T-helper 22 cell (primary cell): ENCODE measurements at places on chromosomes 5 and 9.

- no peak for DNase-seq
These were observed 1252.5 kb downstream of the EFNA5 start for GRCh38 chr5:106418196-106418595.

GRCh38 chr9:31799953-31800609 is 584.4 kb upstream of the ACO1 start:
- no peak for DNase-seq

DNA sequence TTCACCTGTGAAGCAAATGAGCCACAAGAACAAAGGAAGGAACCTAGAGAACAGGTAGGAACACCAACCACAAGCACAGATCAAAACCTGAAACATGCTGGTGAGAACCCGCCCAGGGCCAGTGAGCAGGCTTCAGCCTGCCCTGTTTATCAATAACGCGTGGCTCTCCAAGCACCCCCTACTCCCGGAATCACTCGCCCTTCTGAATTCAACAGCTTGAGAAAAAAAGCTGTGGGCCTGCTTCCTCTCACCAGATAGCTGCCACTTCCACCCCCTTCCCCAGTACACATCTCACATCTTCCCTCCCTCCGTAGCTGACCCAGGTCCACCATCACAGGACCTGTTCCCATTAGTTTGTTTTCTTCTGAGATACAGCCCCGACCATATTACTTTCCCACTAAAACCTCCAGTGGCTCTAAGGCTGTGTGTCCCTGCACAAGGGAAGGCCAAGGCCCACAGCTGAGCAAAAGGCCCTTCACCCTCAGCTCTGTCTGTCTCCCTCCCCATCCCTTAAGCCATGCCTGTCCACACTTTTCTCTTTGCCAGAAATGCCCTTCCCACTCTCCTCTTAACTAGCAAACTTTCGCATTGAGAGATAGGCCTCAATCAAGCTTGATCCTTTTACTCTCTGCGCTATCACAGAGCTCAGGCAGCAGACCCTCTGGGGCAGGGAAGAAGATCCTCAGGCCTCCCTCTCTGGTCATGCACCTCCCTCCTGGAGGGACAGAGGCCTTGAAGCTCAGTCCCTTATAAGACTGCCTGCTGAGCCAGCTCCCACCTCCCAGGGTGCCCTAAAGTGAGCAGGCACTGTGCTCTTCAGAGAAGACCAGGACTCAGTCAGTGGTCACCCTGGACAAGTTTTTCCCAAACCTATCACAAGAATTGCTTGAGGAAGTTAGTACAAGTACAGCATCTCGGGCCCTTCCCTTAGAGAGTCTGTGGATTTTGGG is 30.1 kb downstream of the B4GALT1 start:
- no peak for DNase-seq

- no peak for DNase-seq
These were observed 15.0 kb upstream of the HSPB3 start for GRCh38 chr5:54440456-54440893.

DNA sequence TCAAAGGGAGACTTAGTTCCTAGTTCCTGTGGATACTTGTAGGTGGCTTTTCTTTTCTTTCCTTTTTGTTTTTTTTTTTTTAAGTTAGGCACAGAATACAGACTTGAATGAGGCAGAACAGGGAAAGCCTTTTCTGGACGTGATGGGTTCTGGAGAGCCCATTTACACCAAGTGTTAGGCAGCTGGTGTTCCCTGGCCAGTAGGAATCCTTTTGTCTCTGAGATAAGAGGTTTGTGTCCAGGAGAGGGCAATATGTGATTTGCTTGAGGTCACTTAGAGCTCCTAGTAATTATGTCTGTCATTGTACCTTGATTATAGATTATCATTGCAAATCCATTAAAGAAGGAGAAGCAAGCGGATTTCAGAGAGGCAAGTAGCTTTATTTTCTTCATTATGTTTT is 9.1 kb downstream of the MEGF10 start:
- no peak for DNase-seq

DNA sequence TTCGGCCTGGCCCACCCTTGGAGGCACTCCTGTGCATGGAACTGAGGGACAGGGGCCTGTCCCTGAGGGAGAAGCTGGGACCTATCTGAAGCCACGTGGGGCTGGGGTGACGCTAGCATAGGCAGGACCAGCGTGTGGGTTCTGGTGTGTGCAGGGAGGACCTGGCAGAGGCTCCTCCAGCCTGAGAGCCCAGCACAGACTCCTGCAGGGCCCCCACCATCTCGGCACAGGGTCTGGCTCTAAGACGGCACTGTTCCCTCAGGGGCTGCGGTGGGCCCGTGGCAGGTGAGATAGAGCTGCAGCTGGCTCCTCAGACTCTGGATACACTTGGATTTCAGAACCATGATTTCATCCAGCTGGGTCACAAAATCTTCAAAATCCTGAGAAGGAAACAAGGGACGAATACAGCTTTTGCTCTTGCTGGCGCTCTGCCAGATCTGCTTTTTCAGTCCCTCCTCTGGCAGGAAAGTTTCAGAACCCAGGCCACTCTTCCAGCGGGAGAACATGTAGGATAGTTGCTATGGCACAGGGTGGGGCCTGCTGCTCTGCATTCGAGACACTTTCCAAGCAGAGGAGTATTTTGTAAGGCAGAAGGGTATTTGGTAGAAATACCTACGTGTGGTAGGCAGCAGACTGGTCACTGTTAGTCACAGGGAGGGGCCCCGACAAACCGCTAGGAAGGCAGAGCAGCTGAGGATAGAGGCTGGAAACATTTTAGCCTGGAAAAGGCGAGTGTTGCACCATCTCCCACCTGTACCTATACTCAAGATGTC is 74.7 kb downstream of the KIF24 start:
- no peak for DNase-seq

- DNase-seq, result no peak
These were observed 16.4 kb downstream of the ATP6V0E1 start for GRCh38 chr5:172999974-173000373.

DNA sequence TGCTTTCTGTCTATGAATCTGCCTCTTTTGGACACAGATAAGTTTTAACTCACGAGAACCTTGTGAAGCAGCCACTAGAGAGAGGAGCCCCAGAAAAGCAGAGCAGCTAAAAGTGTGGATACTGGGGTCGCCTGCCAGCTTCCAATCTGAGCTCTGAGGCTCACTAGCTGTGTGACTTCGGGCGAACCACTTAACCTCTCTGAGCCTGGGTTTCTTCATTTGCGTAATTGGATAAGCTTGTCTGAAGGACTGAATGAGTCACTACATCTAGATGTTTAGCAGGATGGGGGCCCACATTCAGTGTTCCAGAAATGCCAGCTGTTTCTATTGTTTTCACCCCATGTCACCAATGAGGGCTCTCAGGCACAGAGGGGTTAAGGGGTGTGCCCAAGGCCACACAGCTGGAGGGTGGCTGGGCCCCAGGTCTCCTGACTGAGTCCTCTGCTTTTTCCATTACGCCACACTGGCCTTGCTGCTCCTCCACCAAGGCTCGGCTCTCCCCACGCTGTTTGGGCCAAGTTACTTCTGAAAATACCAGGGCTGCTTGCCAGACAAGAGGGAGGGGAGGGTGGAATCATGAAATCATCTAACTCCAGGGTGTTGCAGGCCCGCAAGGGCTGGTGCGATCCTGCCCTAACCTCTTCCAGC is 36.2 kb downstream of the SH3PXD2B start:
- no peak for DNase-seq

GRCh38 chr9:4814913-4815312 is 22.2 kb downstream of the RCL1 start:
- no peak for DNase-seq

- DNase-seq, result no peak
These were observed 97.9 kb downstream of the CDC42SE2 start for GRCh38 chr5:131361677-131362315.

DNA sequence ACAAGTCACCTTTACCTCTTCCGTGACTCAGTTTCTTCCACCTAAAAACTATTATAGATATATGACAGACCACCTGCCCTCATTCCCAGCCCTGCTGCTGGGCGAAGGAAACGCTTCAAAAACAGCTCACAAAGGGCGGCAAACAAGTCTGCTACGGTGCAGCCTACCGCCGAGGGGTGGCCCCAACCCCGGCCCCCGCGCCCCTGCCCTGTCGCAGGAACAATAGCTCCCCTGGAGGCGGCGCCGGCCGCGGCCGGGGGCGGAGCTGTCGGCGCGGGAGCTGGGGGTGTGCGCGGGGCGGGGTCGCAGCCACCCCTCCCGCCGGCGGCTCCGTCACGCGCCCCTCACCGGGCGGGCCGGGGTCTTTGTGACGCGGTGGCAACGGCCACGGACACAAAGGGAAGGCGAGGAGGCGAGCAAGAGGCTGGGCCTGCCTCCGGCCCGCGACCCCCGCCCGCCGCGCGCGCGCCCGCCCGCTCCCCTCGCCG is at the start of gene TMEFF1:
TSS of gene TMEFF1 (plus strand) at position 362 of the 488 bp plus-strand sequence. CDS start 396 bp downstream, outside the sequence.
- DNase-seq, result peak; percentile 2

GRCh38 chr5:52947208-52947607 is 41.9 kb upstream of the ITGA2 start:
- no peak for DNase-seq

- DNase-seq, result no peak
These were observed 26.1 kb downstream of the TUT7 start for GRCh38 chr9:86328156-86328555.

DNA sequence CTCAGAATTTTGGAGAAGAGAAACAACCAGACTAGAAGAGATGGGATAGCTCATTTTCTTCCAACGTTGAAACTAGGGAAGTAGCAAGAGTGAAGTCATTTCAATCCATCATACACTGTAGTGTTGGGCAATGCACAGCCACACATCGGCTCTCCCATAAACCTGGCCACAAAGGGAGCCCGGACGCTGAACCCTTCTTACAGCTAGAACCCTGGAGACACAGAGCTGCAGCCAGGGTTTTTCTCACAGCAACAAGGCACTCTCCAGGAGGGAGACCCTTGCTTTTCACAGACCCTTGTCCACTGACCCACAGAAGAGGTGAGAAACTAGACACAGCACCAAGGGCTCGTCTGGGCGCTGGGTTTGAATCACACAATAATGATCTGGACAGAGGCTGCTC is 101.4 kb upstream of the FSTL4 start:
- no peak for DNase-seq

DNA sequence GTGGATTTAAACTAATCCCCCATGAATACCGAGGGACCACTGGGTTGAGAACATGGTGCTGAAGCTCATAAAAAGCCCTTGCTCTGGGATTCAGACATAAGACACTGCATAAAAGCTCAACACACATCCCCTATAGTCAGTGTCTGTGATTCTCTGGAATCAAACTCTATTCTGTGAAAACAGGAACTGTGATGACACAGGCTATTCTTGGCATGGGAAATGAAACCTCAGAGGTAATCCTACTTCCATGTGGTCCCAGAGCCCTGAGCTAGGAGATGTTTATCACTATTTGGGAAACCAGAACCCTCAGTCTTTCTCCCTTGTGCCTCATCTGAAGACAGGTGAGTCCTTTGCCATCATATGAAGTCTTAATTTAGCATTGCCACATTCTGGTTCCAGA is 135.4 kb upstream of the PRSS3 start:
- no peak for DNase-seq

- no peak for DNase-seq
These were observed 10.9 kb upstream of the PHYHD1 start for GRCh38 chr9:128909859-128910258.

GRCh38 chr5:151315998-151316597 is 12.5 kb upstream of the SLC36A3 start:
- DNase-seq, result no peak

GRCh38 chr9:69377291-69377690 is 52.3 kb downstream of the ENTREP1 start:
- DNase-seq, result no peak

DNA sequence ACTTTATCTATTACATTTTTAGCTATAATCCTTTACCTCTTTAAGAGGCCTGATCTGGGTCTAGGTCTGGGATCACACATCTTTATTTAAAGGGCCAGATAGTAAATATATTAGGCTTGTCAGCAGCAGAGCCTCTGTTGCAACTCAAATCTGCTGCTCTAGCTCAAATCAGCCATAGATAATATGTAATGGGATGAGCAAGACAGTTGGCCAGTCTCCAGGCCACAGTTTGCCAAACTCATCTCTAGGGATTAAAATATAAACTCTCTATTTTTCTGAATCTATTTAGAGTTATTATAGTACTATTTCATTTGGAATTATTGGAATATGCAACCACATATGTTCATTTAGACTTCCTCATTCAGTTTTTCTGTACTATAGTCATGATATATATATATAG is 115.9 kb upstream of the MINAR2 start:
- no peak for DNase-seq

DNA sequence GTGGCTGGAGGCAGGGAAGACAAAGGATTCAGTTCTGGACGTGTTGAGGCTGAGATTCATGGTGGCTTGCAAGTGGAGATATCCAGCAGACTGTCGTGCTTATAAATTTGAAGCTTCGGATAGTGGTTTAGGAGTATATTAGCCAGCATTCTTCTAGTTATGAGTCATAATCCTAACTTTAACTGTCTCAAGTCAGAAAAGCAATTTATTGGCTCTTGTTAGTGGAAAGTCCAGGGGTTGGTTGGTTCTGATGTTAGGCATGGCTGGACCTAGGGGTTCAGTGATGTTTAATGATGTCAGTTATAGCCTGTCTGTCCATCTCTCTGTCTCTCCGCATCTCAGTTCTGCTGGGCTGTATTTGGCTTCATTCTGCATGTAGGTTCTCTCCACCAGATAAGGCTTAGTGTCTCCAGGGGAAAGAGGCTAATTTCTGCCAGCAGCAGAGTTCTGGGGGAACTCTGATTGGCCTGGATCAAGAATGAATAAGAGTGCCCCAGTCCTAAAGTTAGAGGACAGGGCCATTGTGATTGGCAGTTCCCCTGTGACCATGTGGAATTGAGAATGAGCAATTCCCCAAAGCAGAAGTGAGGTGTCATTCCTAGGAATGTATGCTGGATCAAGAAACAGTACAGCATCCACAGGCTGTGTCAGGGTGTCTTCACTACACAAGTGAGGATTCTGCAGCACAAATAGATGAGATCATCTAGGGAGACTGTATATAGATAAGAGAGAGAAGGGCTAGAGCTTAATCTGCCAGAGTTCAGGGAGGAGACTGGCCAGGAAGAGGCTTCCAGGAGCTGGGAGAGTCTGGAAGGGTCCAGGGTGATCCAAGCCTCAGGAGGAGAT is 72.9 kb upstream of the SHB start:
- no peak for DNase-seq

GRCh38 chr9:78368236-78368635 is 71.3 kb downstream of the PSAT1 start:
- no peak for DNase-seq

DNA sequence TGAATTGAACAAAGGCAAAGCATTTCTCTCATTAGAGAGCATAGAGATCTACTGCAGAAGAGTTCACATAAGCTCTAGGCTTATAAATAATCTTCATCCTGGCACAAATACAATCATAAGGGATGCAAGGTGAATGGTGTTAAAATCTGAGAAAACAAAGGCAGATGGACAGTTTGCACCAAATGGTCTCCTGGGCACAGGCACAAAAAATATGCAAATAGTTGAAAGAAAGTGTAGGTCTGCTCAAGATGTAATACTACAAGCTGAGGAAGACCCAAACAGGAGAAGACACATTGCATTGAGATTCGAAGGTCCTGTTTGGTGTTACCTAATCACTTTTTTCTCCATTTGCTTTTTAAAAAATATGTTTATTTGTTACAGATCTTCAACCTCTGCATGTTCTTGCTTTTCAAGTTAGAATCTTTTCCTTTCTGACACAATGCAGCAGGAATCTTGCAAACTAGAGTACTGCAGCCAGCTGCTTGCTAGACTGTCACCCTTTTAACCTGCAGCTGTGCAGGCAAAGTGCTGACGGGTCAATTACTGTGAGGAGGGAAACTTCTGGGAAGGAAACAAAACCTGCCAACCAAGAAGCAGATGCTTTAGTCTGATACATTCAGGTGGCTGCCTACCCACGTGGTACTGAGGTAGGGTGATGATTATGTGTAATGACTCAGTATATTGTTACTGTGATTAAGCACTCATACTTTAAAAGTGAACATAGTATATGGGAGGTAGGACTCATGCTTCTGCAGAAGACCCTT is 1048.6 kb upstream of the SEMA6A start:
- no peak for DNase-seq

- no peak for DNase-seq
These were observed 31.0 kb downstream of the CSF2 start for GRCh38 chr5:132104556-132104955.
